ENCODE measurements at places on chromosomes 11 and 22.

- DNase-seq: no peak
These were observed 56.6 kb downstream of the BID start for GRCh38 chr22:17717708-17718107.

DNA sequence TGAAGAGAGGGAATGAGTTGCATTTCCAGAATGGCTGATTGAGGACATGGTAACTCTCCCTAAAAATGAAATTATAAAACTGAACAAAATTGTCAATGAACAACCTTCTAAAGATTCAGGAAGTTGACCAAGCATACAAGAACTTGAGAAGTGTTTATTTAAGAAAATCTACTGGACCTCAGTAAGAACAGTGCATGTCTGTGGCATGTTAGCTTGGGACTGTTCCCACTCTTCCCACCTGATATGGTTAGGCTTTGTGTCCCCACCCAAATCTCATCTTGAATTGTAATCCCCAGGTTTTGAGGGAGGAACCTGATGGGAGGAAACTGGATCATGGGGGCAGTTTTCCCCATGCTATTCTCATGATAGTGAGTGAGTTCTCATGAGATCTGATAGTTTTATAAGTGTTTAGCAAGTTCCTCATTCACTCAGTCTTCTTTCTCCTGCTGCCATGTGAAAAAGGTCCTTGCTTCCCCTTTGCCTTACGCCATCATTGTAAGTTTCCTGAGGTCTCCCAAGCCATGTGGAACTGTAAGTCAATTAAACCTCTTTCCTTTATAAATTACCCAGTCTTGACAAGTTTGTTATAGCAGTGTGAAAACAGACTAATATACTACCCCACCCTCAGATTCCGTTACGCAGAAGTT lies 15.4 kb downstream of the MS4A13 start:
- no peak for DNase-seq

GRCh38 chr11:73333640-73334383 lies 25.7 kb downstream of the ARHGEF17 start:
- DNase-seq: no peak

- no peak for DNase-seq
These were observed 5.4 kb downstream of the CCDC86 start for GRCh38 chr11:60847281-60847680.

- no peak for DNase-seq
These were observed 478 bp downstream of the FAU start for GRCh38 chr11:65121447-65121864.
